ENCODE measurements at places on chromosomes 5 and 9.
A peak's percentile ranks its signal among the peaks of the same experiment; 100 is the strongest.

DNA sequence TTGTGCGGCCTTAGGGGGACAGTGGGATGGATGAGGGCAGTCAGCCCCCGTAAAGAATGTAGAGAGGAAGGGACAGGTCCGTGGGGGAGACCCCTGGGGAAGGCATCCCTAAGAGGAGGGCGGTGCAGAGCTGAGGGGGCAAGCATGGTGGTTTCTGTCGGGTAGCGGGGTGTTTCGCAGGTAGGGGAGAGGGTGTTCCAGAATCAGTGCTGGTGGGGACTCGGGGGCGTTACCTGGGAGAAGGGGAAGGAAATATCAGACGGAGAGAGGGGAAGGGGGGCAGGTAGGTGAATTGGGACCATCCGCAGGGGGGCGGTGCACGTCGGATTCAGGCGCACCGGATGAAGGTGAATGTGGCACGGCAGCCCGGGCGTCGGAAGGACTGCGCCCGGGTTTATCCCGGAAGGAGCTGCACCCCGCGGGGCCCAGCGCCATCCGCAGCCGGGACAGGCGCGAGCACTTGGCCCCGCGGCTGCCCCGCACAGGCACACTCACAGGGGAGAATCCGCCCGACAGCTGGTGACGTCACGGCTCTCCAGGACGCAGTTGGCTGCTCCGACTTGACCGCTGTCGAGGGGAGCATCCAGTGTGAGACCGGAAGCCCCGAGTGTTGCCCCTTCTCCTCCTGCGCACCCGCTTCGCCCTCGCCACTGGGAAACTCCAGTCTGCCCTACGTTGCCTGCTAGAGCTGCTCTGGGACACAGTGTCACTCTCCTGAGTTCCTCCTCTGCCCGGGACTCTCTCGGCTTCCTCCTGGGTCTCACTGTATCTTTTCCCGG, 1.3 kb downstream of the CD72 start:
- peak; percentile 61 for DNase-seq

GRCh38 chr5:147484708-147485020, 25.2 kb downstream of the DPYSL3 start:
- DNase-seq: no peak

- no peak for DNase-seq
Observed at GRCh38 chr9:99192786-99193465, 28.8 kb downstream of the ALG2 start.

- no peak for DNase-seq
Observed at GRCh38 chr5:110031402-110032140, 341.8 kb downstream of the MAN2A1 start.

GRCh38 chr9:132114102-132114707, 34.5 kb upstream of the MED27 start:
- DNase-seq: peak; percentile 32

DNA sequence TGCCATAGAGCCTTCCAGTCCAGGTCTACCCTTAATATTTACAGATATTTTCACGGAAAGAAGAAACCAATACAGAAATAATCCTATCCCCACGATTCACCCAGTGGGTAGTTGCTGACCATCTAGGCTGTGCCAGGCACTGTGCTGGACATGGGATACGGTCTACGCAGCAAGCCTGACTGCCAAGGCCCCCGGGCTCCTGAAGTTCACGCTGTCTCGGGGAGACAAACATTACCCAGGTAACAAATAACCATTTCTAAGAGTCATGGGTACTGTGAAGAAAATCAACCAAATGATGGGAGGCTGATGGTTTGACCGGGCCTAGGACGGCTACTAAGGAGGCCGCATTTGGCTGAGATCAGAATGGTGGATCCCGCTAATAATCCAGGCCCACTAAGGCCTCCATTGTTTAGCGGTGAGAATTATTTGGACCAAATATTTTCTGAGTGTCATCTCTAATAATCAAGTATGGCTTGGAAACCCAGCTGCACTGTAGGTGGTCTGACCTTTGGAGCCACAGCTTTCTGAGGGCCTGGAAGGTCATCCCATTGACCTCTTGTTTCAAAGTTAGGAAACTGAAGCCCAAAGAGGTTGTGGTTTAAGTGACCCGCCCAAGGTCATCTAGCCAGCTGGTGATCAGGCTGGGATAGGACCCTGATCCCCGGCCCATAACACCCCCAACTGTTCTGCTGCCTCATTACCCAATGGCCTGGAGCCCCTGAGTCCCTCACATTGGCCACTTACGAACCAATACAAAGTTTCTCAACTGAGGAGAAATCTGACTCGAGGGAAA, 82.4 kb downstream of the AK8 start:
- no peak for DNase-seq

GRCh38 chr9:72297516-72297915, 67.5 kb downstream of the ZFAND5 start:
- DNase-seq: no peak

- no peak for DNase-seq
Observed at GRCh38 chr5:127702926-127703561, at the start of gene CCDC192. CCDC192 (plus strand) TSS chr5:127703391; CDS start chr5:127703446, 55 bp downstream.

DNA sequence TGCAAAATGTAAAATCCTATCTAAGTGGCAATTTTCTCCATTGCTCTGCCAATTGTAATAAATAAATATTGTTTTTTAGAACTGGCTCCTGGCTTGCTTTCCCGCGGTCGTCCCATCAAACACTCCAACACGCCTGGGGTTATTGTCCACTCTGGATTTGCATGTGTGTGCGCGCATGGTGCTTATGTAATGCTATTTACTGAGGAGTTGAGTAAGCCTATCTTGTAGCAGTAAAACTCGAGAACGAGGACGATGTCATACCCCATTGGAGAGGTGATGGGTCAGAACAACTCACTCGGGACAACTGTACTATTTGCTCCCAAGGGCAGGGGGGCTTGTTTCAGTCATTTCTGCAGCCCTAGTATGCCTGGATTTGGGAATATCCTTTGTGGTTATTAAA, 220.9 kb downstream of the PAX5 start:
- DNase-seq: no peak

DNA sequence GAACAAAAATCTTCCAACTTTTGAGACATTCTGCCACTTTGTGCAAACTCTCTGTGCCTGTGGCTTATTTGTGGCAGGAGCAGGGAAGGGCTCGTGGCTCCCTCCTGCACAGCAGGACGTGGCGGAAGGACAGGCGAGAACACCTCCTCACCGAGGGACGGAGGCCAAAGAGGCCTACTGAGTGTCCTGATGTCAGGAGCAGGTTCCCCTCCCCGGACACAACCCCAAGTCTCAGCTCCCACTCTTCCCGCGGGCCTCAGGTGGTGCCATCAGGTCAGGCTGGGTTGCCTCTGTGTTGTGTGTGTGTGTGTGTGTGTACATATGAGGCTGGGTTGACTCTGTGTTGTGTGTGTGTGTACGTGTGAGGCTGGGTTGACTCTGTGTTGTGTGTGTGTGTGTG, 136.8 kb upstream of the LPCAT1 start:
- no peak for DNase-seq

GRCh38 chr9:126218359-126219125, 108.1 kb upstream of the MVB12B start:
- no peak for DNase-seq

DNA sequence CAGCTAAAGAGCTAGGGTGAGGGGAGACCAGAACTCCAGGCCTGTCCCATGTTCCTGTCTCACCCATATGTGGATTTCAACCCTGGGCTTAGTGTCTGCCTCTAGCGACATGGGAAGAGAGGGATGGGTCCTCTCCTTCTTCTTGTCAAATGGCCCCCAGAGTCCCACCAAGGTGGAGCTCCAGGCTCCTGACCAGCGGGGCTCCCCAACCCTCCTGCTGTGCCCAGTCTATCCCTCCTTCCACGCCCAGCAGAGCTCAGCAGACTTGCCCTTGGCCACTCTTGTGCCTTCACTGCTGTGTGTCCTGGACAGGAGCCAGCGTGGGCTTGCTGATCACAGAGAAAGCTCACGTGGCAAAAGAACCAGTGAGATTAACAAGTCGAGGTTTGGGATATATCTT, 123.0 kb upstream of the GABRP start:
- no peak for DNase-seq

DNA sequence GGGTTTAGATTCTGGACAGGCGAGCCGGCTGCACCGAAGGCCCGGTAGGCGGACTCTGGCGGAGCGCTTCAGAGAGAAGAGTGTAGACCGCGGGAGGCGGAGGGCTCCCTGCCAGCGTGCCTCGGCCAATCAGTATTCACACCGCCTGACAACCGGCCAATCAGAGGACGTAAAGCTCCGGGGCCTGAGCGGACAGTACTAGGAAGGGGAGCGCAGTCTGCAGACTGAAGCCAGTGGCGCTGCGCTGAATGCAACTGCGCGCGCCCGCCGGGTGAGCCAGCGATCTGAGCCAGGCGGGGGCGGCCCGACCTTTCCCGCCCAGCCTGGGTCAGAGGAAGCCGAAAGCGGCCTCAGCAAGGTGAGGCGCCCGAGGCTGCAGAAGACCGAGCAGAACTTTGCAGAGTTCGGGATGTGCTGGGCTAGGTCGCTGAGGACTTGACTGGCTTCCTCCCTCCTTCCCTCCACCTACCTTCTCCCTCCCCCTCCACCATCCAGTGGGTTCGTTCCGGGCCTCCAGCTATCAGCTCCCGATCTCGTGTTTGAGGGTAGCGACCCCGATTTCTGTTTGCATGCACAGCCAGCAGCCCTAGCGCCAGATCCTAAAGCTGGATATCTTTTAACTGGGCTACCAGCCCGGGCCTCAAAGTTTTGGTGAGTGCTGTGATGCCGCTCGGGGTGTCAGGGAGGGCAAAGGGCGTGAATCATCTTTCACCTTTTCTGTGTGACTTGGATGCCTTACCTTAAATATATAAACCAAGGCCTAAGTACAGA, at the start of gene DMRT2:
Gene DMRT2 (plus strand): TSS at position 233 of the 771 bp plus-strand sequence. CDS start 1,257 bp downstream, outside the sequence.
- no peak for DNase-seq

GRCh38 chr5:95262933-95263660, 21.8 kb downstream of the MCTP1 start:
- DNase-seq: no peak

DNA sequence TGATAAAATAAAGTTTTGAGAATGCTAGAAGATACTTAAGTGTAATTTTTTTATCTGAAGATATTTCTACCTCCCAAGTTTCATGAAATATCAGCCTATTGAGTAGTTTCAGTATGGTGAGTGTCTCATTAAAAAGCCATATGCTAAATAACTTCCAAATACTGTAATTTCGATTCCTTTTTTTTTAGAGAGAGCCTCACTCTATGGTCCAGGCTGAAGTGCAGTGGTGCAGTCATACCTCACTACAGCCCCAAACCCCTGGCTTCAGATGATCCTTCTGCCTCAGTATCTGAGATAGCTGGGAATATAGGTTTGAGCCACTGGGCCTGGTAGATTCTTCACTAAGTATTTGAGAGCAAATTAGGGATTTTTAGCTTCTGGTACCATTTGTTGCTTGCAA, 24.5 kb downstream of the CDC42SE2 start:
- DNase-seq: no peak

- DNase-seq: no peak
Observed at GRCh38 chr9:34884747-34885189, 73.3 kb upstream of the PHF24 start.

DNA sequence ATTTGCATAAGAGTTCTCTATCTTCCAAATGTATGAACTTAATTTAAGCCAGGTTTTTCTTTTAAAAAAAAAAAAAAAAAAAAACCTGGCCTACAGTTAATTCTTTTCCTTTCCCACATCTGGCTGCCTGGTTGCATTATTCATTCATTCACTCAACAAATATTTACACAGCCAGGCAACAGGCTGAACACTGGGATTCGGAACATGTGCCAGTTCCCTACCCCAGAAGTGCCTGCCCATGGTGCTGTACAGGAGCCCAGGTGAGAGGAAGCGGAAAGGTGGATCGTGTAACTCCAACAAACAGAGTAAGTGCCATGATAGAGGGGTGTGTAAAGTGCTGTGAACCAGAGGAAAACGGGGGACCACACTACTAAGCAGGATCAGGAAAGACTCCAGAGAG, 93.6 kb downstream of the CDK5RAP2 start:
- no peak for DNase-seq

Measured in CD4-positive, alpha-beta T cell (primary cell).